OCI-LY7 (cell line): ENCODE measurements at places on chromosomes 6 and 20. TPM values are rescaled to one million over a fixed set of nuclear protein-coding genes. Genes with fewer than 3 reads are reported as not detected.

GRCh38 chr6:132961610-132962009 lies 147.2 kb downstream of the RPS12 start:
- peak; percentile 2 for DNase-seq

- DNase-seq = no peak
Measured at GRCh38 chr20:43584448-43585136, 6.1 kb upstream of the IFT52 start.

The PIM1 gene
- total RNA-seq = 24.7 and 35.8 TPM in 2 replicates

The CFB gene
- total RNA-seq = 1.2 and 2.4 TPM in 2 replicates

DNA sequence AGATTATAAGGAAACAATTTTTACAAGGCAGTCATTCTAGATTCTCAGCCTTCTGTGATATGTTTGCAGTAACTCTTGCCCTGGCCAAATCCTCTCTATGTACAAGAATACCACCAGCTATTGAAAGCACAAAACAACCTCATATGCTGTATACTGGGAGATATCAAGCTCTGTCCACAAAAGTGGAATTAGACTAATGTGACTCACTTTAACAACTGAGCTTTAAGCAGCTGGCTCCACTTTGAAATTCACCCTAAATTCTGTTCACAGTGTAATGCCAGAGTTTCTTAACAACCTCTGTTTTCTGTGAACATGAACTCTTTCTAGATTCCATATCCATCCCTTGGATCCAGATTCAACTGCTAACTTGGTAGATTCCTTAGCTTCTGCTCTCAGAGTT lies 47.6 kb downstream of the CHD6 start:
- DNase-seq = no peak

DNA sequence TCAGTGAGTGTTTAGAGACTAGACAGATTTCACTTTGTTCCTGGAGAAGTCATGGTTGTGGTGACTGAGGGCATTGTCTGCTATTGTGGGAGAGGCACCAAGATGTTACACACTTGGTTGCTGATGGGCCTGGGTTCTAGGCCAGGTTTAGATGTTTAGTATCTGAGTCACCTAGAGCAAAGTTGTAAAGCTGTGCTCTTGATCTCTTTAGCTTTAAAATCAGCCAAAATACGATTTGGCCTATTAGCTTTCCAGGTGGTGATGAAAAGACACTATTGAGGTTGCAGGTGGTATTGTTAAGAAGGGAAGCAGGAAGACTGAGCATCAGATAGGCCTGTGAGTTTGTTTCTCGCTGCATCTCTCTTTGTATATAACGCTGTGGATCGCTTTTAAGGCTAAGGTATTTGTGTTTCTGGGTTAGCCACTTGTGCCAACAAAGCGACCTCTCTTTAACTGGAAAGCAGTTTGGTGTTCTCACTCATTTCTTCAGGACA lies 48.6 kb downstream of the FOXO3 start:
- no peak for DNase-seq

DNA sequence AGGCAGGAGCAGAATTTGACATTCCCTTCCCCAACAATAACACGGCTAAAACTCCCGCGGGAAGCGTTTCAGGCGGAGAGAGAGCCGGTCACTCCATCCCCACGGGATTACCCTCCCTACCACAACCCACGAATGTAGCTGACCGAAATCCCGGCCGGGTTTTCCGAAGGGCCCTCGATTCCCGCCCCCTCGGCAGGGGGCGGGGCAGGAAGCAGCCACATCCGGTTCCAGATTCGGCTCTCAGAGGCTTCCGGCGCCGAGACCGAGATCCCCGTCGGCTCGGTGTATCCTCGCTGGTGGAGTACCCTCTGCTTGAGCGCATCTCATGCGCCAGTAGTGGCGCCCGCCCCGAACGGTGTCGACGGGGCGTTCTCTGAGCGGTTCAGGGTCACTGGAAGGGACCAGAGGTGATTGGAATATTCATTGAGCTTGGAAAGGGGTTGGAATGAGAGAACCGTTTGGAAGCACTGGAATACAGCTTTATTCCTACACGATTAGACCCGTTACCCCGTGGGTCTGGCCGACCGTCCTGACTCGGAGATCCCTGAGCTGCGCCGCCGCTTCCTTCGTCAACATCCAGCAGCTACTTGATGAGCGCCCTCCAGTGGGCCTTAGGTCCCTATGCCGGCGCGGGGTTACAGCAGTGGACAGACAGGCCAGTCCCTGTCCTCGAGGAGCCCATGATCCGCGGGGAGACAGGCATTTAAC lies 649 bp upstream of the RGL2 start:
- DNase-seq = peak; percentile 96

DNA sequence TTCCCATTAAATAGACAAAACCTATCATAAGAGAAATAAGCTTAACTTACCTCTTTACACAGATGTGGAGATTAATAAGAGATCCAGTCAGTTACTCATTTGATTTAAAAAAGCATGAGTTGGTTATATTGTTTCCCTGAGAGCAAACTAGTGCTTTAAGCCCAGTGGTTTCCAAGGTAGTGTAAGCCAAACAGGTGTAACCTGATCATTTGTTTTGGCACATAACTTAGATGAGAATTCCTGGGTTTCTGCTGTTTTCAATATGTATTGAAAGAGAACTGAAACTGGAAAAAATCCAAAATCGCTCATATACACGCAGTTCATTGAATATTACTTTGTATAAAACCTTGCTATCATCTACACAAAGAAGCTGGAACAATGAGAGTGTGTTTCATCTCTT lies 30.5 kb upstream of the SMIM8 start:
- no peak for DNase-seq

- no peak for DNase-seq
Measured at GRCh38 chr6:56188429-56188828, 59.0 kb downstream of the COL21A1 start.

DNA sequence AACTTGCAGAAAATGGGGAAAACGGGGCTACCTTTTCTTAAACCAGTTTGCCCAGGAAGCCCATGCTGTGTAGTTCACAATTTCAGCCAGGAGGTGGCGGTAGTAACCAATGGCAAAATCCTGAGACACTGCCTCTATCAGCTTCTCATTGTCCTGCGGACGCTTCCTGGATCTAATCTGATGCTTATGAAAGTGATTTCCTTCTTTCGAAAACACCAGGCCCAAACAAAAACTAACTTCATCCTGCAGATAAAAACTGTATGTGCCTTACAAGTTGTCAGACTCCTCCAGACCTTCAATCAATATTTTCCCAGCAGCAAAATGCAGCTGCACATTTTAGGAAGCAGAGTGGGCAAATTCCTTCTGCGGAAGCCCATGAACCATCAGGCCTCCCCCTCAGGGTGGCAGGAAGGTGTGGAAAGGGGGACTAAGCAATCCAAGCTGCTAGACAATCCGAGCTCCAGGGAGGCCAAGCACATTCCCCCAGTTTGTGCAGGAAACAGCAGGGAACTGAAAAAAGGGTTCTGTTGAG lies 88.5 kb downstream of the LY86 start:
- peak; percentile 79 for DNase-seq

The GTF2H4 gene
- total RNA-seq = 45.8 and 48.7 TPM in 2 replicates

DNA sequence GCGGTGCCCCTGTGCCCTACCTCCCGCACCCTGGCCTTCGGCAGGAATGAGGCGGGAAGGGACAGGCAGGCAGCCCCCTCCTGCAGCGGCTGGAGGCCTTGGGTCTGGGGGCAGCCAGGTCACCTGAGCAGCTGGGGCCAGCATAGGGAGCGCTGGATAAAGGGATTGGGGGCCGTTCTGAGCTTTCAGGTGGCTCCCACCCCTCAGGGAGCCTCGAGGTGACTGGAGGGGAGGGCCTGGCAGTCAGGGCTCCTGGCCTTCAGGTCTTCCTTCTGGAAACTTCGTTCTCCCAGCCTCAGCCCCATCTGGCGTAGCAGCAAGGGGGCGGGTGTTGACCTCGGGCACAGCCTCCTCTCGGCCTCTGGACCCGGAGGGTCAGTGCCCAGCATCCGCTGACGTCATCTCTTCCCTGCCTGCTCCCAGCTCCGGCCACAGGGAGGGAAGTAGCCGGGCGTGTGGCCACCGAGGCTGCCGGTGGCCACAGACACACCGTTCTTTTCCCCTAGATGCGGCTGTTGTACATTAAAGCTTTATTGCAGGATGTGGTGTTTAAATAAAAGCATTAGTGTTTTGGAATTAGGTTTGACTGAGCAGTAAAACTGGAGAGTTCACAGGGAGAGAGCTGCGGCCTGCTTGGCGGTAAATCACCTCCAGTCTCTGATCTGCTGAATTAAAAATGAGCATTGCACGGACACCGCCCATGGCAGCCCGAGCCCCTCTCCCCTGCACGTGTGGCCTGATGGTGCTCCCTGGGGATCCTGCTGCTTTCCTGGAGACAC lies 80.0 kb upstream of the GATA5 start:
- no peak for DNase-seq

DNA sequence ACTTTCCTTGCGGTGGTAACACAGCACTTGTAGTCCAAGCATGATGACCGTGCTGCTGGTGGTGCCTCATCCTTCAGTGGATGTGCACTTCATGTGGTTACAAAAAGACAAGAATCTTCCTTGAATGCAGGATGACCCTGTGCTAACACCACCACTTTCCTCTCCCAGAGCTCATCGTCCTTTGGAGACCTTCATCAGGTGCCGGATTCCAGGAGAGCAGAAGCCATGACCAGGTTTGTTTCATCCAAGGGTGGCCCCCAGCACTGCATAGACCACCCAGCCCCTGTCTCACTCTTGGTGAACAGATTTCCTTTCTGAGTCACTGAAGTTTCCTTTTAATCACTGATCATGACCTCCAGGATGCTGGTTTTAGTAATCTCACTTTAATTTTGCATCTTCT lies 101.2 kb upstream of the SYNDIG1 start:
- no peak for DNase-seq

The BLCAP gene
- 55.1 and 57.7 TPM in 2 replicates for total RNA-seq

- DNase-seq = no peak
Measured at GRCh38 chr20:45725134-45725533, 3.0 kb downstream of the SPINT4 start.

GRCh38 chr6:55666037-55666436 lies 87.0 kb upstream of the HMGCLL1 start:
- DNase-seq = no peak

- DNase-seq = peak; percentile 40
Measured at GRCh38 chr6:136228814-136229213, 21.3 kb downstream of the MTFR2 start.

- DNase-seq = no peak
Measured at GRCh38 chr6:56101141-56101553, 146.2 kb downstream of the COL21A1 start.

The KCNK15 gene
- total RNA-seq = not detected in 2 replicates

GRCh38 chr6:68233623-68234022 lies 401.5 kb upstream of the ADGRB3 start:
- no peak for DNase-seq

DNA sequence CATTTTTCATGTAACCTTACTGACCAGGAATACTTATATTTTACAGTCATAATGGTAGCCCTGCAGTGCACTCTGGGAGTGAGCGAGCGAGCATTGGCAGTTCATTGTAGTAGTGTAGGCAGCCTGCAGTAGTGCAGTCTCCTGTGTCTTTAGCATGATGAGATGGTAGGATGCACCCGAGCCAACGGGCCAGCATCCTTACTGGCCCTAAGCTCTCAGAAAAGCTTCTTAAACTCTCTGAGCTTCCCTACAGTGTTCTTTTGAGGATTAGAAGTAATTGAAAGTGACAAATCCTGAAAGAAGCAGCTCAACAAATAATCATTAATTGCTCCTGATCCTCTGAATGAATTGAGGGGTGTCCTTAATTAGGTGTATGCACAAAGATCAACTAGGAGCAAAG lies 20.9 kb downstream of the SLC9A8 start:
- DNase-seq = peak; percentile 32

The LHFPL5 gene
- not detected in 2 replicates for total RNA-seq

The APOBEC2 gene
- total RNA-seq = not detected in 2 replicates

The SRSF12 gene
- total RNA-seq = not detected in 2 replicates

The BPIFB1 gene
- not detected in 2 replicates for total RNA-seq

DNA sequence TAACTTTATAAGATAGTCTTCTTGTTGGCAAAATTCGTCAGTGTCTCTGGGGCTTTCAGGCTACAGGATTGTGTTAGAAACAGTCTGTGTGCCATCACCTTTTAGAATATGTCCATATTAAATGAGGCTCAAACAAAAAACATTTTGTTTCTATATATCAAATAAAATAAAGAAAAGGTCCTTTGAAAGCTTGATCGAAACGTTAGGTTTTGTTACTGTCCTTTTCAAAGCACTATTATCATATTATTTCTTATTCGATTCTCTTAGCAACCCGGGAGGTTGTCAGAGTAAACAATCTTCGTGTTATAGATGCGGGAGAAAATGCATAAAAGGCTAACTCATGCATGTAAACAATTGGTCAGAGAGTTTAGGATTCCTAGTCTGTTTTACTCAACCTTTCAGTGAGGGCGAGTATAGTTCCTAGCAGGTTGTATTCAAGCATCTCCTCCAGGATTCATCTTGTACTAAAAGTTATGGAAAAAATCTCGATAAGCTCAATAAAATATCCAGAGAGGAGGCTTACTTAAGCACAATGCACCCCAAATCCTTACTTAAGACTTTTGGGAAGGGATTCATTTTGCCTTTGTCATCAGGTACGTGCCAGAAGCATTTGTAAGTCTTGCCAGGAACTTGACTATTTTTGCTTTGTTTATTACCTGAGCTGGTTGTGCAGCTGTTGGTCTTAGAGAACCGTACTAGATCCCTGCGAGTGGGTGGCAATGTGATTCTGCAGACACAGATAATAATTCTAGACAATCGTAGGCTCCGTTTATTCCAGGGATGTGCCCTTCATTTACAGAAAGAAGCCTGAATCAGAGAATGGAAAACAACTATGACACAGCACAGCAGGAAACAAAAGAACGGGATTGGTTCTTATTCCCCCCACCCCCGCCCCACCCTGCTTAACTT lies 159.6 kb upstream of the ZNF217 start:
- DNase-seq = peak; percentile 42

DNA sequence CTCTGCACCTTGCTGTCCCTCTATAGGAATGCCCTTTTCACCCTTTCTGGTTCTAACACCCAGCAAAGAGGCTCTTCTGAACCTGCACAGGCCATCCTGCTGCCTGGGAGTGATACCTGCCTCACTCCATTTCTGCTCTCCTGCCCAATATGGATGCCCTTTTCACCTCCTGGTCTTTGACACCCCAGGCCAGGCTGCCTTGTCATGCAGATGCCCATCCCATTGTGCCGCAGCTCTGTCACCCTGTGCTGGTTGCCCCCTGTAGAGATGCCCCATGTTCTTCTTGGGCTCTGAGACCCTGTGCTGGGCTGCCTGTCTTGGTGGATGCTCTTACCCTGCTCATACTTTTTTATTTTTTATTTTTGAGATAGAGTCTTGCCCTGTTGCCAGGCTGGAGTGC lies 95.3 kb downstream of the CDKAL1 start:
- no peak for DNase-seq

The CTCFL gene
- not detected in 2 replicates for total RNA-seq

The SAMD10 gene
- total RNA-seq = 11.9 and 13.3 TPM in 2 replicates

GRCh38 chr20:38156888-38157634 lies 8.0 kb downstream of the TGM2 start:
- no peak for DNase-seq

DNA sequence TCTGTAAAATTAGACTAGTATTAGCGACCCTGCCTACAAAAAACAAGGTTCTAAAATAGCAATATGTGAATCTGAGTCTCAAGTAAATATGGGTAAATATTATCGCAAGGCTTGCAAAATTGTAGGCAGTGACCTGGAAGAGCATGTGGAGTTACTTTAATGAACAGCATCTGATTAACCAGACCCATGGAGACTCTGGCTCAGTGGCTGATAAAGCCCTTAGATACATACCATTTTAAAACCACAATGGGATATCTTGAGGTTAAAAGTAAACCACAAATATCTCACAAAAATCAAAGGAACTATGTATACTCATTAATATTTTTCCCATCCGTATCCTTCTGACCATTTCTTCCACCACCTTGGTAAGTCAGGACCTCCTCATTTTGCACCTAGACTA lies 187.0 kb downstream of the MTFR2 start:
- no peak for DNase-seq
